ENCODE measurements at places on chromosomes 4 and X. TPM values are rescaled to one million over a fixed set of nuclear protein-coding genes. Genes with fewer than 3 reads are reported as not detected.
A peak's percentile ranks its signal among the peaks of the same experiment; 100 is the strongest.

CDKL2 gene
- total RNA-seq = 0.70 TPM

MAGEC3 gene
- total RNA-seq = not detected

- DNase-seq = no peak
Measured at GRCh38 chr4:5224340-5224739, 173.1 kb downstream of the STK32B start.

CDX4 gene
- not detected for total RNA-seq

DNA sequence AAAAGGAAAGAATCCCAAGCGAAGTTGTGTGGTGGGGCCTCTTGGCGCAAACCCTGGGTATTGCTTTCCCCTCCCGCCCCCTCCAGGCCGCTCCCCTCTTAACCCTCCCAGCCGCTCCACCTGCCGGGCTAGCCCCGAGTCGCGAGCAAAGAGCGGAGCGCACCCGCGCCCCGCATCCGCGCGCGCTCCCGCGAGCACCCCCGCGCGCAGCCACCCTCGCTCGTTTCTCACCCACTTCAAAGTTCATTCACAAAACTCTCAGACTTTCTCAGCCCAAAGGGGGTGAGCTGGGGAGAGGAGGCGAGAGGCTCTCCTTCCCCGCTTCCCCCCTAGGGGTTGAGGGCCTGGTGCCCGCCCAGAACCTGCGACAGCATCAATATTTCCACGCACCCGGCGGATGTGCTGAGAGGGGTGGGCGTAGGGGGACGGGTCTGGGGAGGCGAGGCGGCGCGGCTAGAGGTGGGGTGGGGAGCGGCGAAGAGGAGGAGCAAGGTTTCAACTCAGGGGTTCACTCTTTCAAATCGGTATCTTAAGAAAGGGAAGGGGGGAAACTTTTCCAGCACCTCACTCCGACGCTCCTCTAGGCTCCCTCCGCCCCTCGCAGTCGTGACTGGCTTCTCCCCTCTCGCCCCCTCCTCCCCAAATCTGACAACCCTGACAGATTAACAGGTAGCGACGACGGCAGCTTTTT, 1.8 kb downstream of the MAML3 start:
- DNase-seq = peak; percentile 90

- DNase-seq = no peak
Measured at GRCh38 chr4:1511441-1512041, 105.3 kb upstream of the NKX1-1 start.

NAP1L3 gene
- 15.0 TPM for total RNA-seq

GRCh38 chr4:71380788-71381187, 42.0 kb downstream of the SLC4A4 start:
- DNase-seq = no peak

GRCh38 chr4:185523862-185524261, 11.4 kb downstream of the PDLIM3 start:
- no peak for DNase-seq

GPRASP2 gene
- 17.7 TPM for total RNA-seq

PWWP3B gene
- 11.5 TPM for total RNA-seq

- DNase-seq = no peak
Measured at GRCh38 chrX:133812402-133812801, 173.0 kb downstream of the GPC3 start.

GRCh38 chrX:39336671-39337311, 535.5 kb downstream of the MID1IP1 start:
- DNase-seq = no peak

- DNase-seq = no peak
Measured at GRCh38 chr4:22019676-22020075, 71.1 kb upstream of the KCNIP4 start.
